Hematopoietic multipotent progenitor cell treated with erythropoietin and hydrocortisone succinate and interleukin-3 and kit ligand, for 4 days (in vitro differentiated cells): ENCODE measurements at places on chromosomes 7 and 10.

GRCh38 chr7:28678431-28678965 lies 266.2 kb downstream of the CREB5 start:
- DNase-seq, result peak; percentile 19

- DNase-seq, result no peak
These were observed 60.8 kb upstream of the ITGA8 start for GRCh38 chr10:15780353-15781135.

DNA sequence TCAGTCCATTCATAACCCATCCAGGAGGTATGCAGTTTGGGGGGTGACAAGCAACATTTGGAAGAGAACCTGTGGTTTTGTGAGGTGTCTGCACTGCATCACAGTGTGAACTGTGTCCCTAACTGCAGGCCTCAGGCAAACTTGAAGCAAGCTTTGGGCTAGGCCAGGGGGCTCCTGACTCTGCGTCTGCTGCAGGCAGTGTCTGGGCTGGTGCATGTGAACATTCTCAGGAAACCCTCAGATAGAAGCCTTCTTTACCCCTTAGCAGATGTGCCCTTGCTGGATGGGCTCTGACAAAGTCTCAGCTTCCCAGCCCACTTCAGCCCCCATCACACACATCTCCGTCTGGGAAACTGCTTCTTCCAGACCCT lies 61.0 kb downstream of the VIPR2 start:
- no peak for DNase-seq

DNA sequence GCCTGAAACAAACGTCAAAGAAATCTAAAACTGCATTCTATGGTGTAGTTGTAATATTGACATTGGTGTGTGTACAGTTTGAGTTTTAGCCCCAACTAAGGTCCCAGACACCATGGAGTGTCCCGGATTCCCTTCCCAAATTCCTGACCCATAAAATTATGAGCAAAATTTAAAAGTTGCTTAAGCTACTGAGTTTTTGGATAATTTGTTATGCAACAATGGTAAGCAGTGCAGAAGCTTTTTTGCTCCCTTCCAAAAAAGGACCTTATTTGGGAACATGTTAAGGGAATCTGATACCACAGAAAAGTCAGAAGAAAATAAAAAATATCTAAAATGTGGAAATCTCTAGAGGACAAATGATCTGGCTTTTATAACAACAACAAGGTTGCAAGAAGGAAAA lies 63.3 kb upstream of the KMT2E start:
- DNase-seq, result no peak
